ENCODE measurements at places on chromosomes 1 and 21.

GRCh38 chr1:226487921-226488320 is 60.6 kb upstream of the STUM start:
- DNase-seq: no peak

GRCh38 chr1:103162360-103162759 is 54.0 kb upstream of the COL11A1 start:
- DNase-seq: no peak

DNA sequence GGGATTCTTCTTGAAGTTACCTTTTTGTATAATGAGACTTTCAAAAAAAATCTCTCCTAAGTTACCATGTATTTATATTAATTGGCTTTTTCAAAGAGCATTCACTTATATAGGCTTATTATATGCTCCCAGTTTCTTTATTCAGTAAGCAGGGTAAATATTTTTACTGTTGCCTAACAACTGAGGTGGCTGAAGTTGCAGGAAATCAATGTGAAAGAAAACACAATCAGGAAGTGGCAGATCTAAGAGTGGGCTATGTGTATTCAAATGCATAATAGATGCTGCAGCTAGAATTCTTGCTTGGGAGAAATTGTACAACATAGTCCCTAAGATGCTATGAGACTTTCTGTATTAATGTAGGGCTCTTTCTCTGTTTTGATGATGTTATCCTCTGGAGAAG is 606.9 kb downstream of the NUF2 start:
- DNase-seq: no peak

GRCh38 chr21:20108016-20108415 is 890.2 kb upstream of the NCAM2 start:
- no peak for DNase-seq

DNA sequence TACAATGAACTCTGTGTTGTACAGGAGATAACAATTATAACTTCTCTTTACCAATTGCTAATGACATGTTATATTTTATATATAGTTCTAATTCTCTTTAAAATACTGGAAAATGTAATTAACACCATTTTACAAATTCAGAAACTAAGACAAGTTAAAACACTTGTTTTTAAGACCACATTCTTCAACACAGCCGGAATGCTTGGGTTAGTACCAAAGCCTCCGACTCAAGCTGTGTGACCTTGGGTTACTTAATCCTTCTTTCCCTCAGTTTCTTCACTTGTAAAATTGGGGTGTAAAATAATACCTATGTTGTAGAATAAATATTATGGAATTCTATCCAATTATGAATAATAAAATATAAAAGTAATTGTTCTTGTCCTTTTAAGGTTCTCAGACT is 378.7 kb downstream of the USH2A start:
- no peak for DNase-seq

DNA sequence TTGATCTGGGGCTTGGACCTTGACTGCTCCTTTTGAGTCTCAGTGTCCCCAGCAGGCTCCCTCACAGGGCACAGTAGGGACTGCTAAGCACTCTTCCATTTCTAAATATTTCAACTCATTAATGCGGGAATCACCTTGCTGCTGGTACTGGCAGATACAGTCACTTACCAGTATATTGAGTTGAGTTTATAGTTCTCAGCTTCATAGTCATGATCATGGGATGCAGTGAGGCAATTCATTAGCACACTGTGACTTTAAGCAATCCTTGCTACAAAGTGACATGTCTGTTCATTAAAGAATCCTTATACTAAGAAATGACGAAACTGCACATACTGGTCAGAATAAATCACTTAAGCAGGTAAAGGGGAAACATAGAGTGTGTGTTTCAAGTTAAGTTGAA is 240.8 kb downstream of the SPATA17 start:
- DNase-seq: no peak

- no peak for DNase-seq
Measured at GRCh38 chr1:14486401-14487201, 111.9 kb upstream of the KAZN start.

DNA sequence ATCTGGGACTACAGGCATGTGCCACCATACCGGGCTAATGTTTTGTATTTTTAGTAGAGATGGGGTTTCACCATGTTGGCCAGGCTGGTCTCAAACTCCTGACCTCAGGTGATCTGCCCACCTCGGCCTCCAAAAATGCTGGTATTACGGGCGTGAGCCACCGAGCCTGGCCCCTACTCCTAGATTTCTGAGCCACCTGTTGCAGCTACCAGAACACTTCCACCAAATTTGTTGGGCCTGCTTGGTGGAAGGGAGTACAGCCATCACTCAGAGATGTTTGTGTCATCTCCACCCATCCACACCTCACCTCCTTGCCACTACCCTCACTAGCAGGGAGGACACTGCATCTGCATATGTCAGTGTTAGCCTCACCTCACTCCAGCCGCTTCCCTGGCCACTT is 5.5 kb downstream of the RIMKLA start:
- no peak for DNase-seq

DNA sequence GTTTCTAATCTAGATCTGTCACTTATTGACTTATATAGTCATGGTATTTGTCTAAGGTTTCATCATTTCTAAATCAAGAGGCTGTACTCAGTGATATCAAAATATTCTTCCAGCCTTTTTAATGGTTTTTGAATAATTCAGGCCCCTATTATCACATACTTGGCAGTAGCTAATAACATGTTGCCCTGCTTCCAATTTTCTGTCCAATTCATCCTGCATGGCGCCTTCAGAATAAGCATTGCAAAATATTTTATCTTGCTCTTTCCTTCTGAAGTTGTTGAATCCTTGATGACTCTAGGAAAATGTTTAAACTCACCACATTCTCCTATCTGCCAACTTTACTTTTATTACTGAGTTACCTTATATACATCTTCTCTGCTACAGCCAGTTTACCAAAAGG is 517.2 kb upstream of the B3GALT2 start:
- no peak for DNase-seq

GRCh38 chr1:108502138-108502537 is 52.0 kb downstream of the NBPF6 start:
- DNase-seq: no peak

GRCh38 chr1:42966688-42967612 is 8.3 kb upstream of the SLC2A1 start:
- DNase-seq: no peak

GRCh38 chr1:31671561-31672201 is 27.0 kb upstream of the PEF1 start:
- no peak for DNase-seq

GRCh38 chr1:205809942-205810345 is 3.1 kb downstream of the SLC41A1 start:
- DNase-seq: no peak

DNA sequence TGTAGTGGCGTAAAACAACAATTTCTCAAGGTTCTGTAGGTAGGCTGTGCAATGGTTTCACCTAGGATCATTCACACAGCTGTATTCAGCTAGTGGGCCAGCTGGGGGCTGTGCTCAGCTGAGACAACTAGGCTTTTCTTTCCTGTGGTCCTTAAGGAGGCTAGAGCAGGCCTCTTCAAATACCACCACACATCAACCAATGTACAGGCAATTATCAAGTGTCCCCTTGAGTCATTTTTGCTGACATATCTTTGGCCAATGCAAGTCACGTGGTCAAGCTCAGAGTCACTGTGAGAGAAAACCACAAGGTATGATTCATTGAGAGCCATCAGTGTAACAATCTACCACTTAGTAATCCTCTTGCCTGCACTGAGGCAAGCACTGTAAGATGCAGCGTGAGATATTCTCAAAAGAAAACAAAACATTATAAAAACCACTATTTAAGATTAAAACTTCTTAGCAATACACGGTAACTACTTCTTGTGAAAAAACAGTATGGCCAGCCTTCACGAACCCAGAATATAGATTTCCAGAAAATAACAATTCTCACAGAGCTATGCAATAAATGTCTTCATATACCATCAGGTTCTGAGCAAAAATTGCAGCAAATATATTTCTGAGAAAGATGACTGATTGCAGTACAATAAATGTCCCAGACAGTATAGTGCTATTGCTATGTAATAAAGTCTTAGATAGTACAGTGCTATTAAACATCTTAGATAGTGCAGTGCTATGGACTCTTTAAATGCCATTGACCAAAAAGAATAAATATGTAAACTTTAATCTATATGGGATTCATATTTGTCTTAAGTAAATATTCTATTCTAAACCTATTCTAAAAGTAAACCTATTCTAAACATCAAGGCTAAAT is 55.3 kb downstream of the NME7 start:
- DNase-seq: no peak

GRCh38 chr1:62336995-62337705 is 17.9 kb upstream of the KANK4 start:
- DNase-seq: no peak

- no peak for DNase-seq
Measured at GRCh38 chr1:116772648-116773045, 18.4 kb downstream of the CD2 start.

- DNase-seq: no peak
Measured at GRCh38 chr1:48644190-48644900, 132.3 kb downstream of the BEND5 start.

GRCh38 chr21:43694437-43695079 is 24.4 kb upstream of the PDXK start:
- no peak for DNase-seq

GRCh38 chr21:17048974-17049373 is 463.9 kb upstream of the CXADR start:
- DNase-seq: no peak

DNA sequence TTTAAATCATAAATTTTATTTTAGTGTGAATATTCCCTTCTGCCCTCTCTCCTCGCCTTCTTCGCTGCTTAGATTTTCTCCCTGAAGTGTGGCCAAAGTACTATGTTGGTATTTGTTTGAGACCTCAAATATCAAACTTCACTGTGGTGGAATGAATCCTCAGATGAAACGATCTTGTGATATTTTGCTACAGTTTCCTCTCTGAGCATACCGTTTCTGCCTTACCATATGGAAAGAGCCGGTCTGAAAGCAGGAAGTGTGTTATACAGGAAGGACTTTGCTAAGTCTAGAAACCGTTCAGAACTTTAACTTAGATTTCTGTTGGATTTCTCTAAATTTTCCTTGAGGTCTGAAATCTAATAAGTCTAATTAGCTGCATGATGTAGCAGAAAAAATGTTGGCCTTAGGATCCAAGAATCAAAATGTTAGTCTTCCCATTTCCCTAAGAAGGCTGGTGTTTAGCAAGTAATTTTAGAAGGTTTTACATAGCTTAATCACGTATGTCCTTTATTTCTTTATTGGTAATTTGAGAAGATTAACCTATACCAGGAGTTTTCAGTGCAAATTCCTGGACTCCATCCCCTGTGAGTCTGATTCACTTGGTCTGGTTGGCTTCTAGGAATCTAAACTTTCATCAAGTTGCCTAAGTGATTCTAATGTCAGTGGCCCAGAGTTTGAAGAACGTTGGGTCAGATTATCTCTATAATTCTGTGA is 30.7 kb downstream of the SDCCAG8 start:
- no peak for DNase-seq

DNA sequence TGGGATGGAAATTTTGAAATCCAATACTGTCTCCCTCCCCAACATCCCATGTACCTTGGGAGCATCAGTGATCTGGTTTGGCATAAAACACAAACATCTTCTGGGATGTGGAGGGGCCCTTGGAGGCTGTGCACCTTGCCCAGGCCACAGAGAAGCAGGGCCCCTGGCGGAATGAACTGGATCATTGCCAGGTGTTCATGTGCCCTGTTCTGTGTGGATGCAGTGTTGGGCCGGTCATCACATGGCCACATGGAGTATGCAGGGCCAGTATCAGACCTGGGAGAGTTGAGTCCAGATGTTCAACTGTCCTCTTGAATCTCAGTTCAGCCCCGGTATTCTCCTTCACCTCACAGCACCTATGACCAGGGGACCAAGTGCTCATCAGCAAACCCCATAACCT is 26.9 kb downstream of the ARHGEF10L start:
- DNase-seq: no peak

- DNase-seq: no peak
Measured at GRCh38 chr1:51234721-51235425, 1.2 kb upstream of the RNF11 start.

- no peak for DNase-seq
Measured at GRCh38 chr1:215878128-215878527, 311.0 kb downstream of the KCTD3 start.

- no peak for DNase-seq
Measured at GRCh38 chr21:34498623-34499022, 13.4 kb downstream of the KCNE1 start.

DNA sequence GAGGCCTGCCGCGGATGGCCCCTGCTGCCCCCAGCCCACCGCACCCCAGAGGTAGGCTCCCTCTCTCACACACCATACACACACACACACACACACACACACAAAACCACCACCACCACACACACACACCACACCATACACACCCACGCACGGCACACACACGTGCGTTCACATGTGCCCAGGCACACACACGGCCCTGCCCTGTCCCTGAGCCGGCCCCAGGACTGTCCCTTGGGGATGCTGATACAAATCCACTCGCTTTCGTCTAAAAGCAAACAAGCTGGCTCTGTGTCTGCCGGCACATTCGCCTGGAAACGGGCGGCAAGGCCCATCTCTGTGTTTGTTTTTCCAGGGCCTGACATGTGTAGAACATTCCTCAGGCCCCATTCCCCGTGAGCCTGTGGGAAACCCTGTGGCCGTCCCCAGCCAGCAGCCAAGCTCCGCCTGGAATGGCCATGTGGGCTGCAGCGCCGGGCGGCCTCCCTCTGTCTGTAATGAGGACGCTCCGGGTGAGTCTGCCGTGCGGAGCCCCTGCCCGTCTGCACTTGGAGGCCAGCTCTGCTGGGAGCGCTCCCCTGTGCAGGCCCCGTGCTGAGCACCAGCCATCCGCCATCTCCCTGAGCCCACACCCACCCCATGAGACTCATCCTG is 67.4 kb downstream of the DMRTB1 start:
- DNase-seq: no peak

DNA sequence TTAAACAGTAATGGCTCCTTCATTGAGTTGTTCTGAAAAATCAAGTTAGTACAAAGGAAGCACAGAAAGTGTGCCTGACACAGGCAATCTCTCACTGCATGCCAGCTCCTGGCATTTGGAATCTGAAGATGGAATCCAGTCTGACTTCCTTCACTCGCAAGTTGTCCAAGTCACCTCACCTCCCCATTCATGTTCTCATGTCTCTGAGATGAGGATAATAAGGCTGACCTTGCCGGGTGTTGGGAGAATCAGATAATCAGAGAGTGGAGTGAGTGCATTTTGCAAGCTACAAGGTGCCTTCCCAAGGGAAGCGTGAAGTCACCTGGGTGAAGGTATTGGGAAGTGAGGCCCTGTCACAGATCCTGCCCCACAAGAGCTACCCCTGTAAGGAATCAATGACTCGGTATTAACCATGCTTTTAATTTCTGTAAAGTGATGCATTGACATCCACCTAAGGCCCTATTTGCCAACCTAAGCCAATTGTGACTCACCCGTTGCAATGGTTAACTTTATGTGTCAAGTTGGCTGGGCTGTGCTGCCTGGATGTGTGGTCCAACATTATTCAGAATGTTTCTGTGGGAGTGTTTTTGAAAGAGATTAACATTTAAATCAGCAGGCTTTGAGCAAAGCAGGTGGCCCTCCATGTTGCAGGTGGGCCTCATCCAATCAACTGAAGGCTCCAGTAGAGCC is 62.5 kb upstream of the TARBP1 start:
- DNase-seq: no peak

All from stimulated activated CD8-positive, alpha-beta memory T cell treated with anti-CD3 and anti-CD28 coated beads, Interleukin-4, amount 100 ng/mL, for 1 hour (primary cell).